HFFc6 (cell line): ENCODE measurements at places on chromosomes 11 and 22. TPM values are rescaled to one million over a fixed set of nuclear protein-coding genes. Genes with fewer than 3 reads are reported as not detected.

DNA sequence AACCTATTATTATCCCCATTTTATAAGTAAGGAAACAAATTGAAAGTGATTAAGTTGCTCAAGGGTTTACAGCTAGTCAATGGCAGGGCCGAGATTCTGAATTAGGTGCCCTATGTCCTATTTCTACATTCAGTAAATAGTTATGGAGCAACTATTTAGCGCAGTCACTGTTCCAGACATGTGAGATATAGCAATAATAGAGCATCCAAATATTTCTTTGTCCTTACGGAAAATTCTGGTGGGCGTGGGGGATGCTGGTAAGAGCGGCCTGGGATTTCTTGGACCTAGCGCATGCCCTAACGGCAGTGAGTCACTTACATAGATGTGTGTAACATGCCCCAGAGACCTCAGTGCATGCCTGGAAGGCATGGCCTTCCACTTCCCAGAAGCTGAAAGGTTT lies 4.4 kb downstream of the DTX4 start:
- H3K4me1 ChIP-seq, result peaks cover 42% of the 10 kb centered on the region
- H3K27ac ChIP-seq, result no peak overlapping the region
- peaks cover 6% of the 10 kb centered on the region for H3K27me3 ChIP-seq
- no peak for DNase-seq
- H3K4me3 ChIP-seq, result no peak overlapping the region

DNA sequence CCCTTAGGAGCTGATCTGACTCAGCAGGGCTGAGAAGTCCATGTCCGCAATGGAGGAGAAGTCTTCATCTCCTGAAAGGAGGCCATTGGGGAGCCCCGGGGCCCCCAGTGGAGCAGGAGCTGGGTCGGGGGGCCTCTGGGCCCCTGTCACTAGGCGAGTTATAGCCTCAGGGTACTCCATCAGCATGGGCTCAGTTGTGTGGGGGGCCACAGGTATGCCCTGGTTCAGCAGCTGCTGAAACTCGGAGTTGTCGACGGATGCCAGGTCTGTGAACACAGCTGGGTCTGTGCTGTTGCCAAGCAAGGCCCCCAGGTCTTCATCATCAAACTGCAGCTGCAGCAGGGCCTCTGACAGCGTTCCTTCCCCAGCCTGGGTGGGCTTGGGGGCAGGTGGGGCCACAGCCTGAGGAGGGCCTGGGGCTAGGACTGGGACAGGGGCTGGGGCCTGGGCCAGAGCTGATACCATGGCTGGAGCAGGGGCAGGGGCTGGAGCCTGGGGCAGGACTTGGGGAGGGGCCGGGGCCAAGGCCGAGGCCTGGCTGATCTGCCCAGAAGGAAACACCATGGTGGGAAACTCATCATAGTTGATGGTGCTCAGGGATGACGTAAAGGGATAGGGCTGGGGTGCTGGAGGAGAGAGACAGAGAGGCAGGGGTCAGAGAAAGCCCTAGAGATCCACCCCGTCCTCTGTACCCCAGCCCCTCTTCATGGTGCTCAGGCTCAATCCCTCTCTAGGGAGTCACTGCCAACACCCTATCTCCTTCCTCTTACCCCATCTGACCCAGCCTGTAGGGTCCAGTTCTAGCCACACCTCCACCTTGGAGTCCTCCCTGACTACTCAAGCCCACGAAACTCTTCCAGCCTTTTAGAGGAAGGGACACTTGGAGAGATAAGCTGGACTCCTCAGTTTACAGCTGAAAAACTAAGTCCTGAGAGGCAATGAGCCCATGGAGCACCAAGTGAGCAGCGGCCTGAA lies 8.1 kb downstream of the RELA start:
- H3K36me3 ChIP-seq, result peaks cover 35% of the 10 kb centered on the region
- peaks cover 33% of the 10 kb centered on the region for H3K4me1 ChIP-seq
- peaks cover 11% of the 10 kb centered on the region for H3K27me3 ChIP-seq
- H3K4me3 ChIP-seq, result no peak overlapping the region

DNA sequence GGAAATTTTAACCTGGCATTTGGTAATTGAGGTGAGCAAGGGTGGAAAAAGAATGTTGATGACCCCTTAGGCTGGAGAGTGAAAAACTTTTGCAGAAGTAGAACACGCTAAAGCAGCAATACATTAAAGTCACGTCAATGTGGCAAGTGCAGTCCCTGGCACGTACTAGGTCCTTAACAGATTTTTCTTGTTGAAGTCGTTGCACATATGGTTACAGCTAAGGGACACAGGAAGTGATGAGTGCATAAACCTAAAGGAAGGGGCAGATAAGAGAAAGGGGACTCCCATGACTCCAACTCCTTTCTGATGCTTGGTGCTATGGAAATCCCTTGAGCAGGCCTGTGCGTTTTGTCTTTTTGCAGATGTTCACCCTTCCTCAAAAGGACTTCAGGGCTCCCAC lies 1.2 kb downstream of the ACCS start:
- DNase-seq, result no peak
- H3K27me3 ChIP-seq, result peaks cover 9% of the 10 kb centered on the region
- peak overlapping the region; percentile 92 for H3K4me3 ChIP-seq
- H3K27ac ChIP-seq, result no peak overlapping the region

GRCh38 chr22:41469218-41469851 lies 418 bp downstream of the ACO2 start:
- H3K27me3 ChIP-seq, result peaks cover 5% of the 10 kb centered on the region
- peak overlapping the region; percentile 90 for H3K4me3 ChIP-seq
- DNase-seq, result no peak
- peaks cover 31% of the 10 kb centered on the region for H3K4me1 ChIP-seq
- H3K36me3 ChIP-seq, result peaks cover 25% of the 10 kb centered on the region

GRCh38 chr22:20223421-20224255 lies 44.5 kb downstream of the RTN4R start:
- peaks cover 7% of the 10 kb centered on the region; the same call in 1 of the 2 replicates for H3K36me3 ChIP-seq
- DNase-seq, result no peak

DNA sequence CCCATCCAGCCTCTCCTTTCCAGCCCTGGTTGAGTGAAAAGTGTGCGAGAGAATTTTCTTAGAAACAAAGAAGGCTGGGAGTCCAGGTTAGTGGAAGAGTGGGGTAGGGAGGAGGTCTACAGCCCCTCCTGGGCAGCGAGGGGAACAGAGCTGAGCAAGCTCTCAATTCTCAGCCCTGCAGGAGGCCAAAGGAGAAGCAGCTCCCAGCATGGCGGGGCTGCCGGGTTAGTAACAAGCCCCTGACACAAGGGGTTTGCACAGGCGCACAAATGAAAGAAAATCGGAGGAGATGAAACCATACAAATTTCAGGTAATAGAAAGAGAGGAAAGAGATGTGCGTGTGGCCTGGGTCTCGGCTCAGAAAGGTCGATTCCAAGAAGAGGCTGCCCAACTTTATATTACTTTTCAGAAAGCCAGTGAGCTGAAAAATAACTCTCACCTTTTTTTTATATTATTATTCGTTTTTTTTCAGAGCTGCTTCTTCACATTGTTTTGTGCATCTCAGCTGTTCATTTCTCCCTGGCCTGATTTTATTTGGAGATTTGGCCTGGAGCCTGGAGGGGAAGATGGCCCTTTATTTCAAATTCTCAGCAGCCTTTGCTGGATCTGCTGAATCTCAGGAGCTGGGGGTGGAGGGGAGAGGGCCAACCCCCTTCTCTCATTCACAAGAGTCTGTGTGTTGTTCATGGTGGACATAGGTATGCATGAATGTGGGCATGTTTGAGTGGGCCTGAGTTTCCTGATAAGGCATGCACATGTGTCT lies 583.2 kb downstream of the BUD13 start:
- peaks cover under 1% of the 10 kb centered on the region; the same call in 1 of the 2 replicates for H3K27me3 ChIP-seq
- H3K4me1 ChIP-seq, result no peaks in the 10 kb centered on the region
- no peak for DNase-seq
- no peak overlapping the region for H3K27ac ChIP-seq
- H3K4me3 ChIP-seq, result no peak overlapping the region

Gene SEC14L2
- total RNA-seq, result 18.4 to 24.7 TPM (median 19.5 TPM) in 3 replicates

Gene RAG1
- 0.09 to 0.47 TPM (median 0.14 TPM) in 3 replicates for total RNA-seq

Gene NXPE4
- total RNA-seq, result not detected in 3 replicates

Gene A4GALT
- 12.2 to 15.6 TPM (median 14.8 TPM) in 3 replicates for total RNA-seq
